H1 (cell line): ENCODE measurements at places on chromosomes 12 and 14. TPM values are rescaled to one million over a fixed set of nuclear protein-coding genes. Genes with fewer than 3 reads are reported as not detected.

The KCNJ8 gene
- 0.96 and 1.4 TPM in 2 replicates for total RNA-seq

The LRP1-AS gene
- total RNA-seq: not detected in 2 replicates

The SALL2 gene
- total RNA-seq: 346 and 360 TPM in 2 replicates

The SLCO1B1 gene
- total RNA-seq: 0.13 TPM in 1 of 2 replicates, not detected in the other

The CCNB1IP1 gene
- total RNA-seq: 156 and 173 TPM in 2 replicates

The SLC25A47 gene
- not detected in 2 replicates for total RNA-seq

The LMO3 gene
- total RNA-seq: 16.4 and 16.7 TPM in 2 replicates

The LIN7A gene
- total RNA-seq: 17.8 and 22.0 TPM in 2 replicates

The ITGB7 gene
- total RNA-seq: 0.54 and 1.2 TPM in 2 replicates

The SERPINA9 gene
- not detected in 2 replicates for total RNA-seq

The PKP2 gene
- 44.2 and 44.8 TPM in 2 replicates for total RNA-seq

The VAMP1 gene
- total RNA-seq: 9.3 and 10.8 TPM in 2 replicates

The VRTN gene
- 148 and 154 TPM in 2 replicates for total RNA-seq

The SMCO3 gene
- not detected in 2 replicates for total RNA-seq

The DNAJC22 gene
- total RNA-seq: 0.13 and 0.39 TPM in 2 replicates

The TCL1B gene
- 7.5 and 9.6 TPM in 2 replicates for total RNA-seq

The PAPOLA gene
- total RNA-seq: 234 and 239 TPM in 2 replicates

The KLRF1 gene
- not detected in 2 replicates for total RNA-seq

The KCNC2 gene
- 0.13 TPM in 1 of 2 replicates, not detected in the other for total RNA-seq

The PTPN21 gene
- total RNA-seq: 16.1 and 18.0 TPM in 2 replicates
